Activated CD4-positive, alpha-beta T cell treated with anti-CD3 and anti-CD28 coated beads, Interleukin-2, amount 50 U/mL, for 1 hour (primary cell): ENCODE measurements at places on chromosomes 4 and X.

DNA sequence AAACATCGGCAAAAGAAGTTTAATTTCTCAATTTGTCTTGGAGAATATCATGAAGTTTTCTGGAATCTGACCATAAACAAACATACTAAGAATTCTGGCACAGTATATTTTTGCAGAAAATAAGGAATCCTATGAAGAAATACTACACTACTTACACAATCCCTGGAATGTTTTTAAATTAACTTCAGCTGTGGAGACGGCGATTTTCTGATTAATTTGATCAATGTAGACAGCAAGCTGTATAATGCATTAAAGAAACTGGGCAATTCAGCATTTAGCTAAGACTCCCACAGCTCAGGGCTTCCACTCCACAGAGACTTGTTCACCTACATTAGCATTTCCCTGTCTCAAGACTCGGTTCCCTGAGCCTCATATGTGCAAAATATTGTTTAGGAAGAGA lies 12.2 kb downstream of the EGFL6 start:
- no peak for DNase-seq

GRCh38 chrX:39164212-39164611 lies 363.0 kb downstream of the MID1IP1 start:
- DNase-seq: no peak

DNA sequence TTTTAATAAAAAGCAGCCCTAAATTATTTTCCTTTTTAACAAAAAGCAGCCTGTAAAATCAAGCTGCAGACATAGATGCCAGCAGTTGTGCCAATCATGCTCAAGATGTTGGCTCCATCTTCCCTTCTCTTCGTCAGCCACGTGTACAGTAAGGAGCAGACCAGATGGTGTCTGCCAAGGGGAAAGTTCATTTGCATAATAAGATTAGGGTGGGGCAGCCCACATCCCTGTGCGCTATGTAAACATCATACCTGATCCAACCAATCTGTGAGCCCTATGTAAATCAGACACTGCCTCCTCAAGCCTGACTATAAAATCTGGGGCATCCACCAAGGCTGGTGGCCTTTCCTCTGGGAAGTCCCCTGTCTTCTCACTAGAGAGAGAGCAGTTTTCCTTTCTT lies 23.1 kb upstream of the C1GALT1C1 start:
- DNase-seq: no peak

DNA sequence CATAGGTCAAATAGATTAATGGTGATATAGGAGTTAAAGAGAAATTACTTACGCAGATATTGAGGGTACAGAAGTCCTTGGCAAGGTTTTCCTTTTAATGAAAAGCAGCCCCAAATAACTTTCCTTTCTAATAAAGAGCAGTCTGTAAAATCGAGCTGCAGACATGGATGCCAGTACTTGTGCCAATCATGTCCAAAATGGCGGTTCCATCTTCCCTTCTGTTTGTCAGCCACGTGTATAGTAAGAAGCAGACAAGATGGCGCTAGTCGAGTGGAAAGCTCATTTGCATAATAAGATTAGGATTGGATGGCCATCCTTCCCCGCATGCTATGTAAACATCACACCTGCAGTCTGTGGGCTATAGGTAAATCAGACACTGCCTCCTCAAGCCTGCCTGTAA lies 68.5 kb downstream of the FGFBP1 start:
- DNase-seq: no peak

- no peak for DNase-seq
Observed at GRCh38 chr4:169117591-169118081, 107.6 kb upstream of the CBR4 start.

DNA sequence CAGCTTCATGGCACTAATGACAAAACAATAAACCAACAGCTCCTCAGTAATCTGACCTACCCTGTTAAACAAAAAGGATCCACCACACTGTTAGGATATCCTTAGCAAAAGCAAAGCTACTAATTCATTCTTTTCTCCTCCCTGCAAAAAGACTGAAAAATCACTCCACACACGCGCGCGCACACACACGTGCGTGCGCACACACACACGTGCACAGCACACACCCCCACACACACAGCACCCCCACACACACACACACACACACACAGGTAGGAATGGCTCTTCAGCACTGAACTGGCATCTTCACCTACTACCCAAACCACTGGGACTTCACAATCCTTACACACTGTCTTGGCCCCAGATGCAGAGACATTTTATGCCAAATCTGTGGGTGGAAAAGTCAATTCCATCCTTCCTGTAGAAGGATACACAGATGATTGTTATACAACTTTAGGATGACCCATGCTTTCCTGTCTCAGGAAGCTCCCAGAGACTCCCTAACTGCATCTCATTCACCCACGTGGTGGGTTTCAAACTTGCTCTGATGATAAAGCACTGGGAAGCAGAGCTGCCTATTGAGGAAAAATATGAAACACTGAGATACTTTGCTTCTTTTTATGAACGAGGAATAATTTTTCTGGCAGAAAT lies 102.5 kb downstream of the TSPAN5 start:
- no peak for DNase-seq
